Activated B cell treated with CpG ODN at 0.5 μM for 24 hours (primary cell): ENCODE measurements at places on chromosomes 3 and 15. TPM values are rescaled to one million over a fixed set of nuclear protein-coding genes. Genes with fewer than 3 reads are reported as not detected.

The HIGD1A gene
- total RNA-seq: 35.9 and 38.2 TPM in 2 replicates

The AMOTL2 gene
- not detected in 2 replicates for total RNA-seq

The CPNE9 gene
- 0.20 TPM in 1 of 2 replicates, not detected in the other for total RNA-seq

The MYL3 gene
- total RNA-seq: not detected in 2 replicates

The VEPH1 gene
- not detected in 2 replicates for total RNA-seq

The PIF1 gene
- total RNA-seq: 3.3 and 5.5 TPM in 2 replicates

The C3orf70 gene
- total RNA-seq: not detected in 2 replicates

The MRPL47 gene
- total RNA-seq: 38.6 and 44.3 TPM in 2 replicates

The BRPF1 gene
- total RNA-seq: 33.5 and 35.2 TPM in 2 replicates

The CSPG5 gene
- total RNA-seq: 0.09 and 0.20 TPM in 2 replicates
